ENCODE measurements at places on chromosomes 5 and 9.

DNA sequence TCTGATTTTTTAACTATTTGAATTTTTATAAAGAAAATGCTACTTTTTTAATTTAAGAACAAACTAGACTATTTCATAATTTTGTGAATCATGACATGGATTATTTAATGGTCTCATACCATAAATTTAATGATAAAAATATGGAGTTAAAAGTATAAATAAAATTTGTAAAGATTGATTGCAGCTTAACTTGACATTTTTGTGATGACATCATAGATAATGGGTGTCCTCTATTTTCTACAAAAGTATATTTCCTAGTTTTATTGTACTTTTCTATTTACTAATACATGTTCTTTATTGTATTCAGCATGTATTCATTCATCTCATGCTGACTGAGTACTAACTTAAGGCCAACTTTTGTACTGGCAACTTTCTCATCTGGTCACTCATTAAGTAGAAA, 1096.5 kb downstream of the NR2F1-AS1 start:
- no peak for DNase-seq

DNA sequence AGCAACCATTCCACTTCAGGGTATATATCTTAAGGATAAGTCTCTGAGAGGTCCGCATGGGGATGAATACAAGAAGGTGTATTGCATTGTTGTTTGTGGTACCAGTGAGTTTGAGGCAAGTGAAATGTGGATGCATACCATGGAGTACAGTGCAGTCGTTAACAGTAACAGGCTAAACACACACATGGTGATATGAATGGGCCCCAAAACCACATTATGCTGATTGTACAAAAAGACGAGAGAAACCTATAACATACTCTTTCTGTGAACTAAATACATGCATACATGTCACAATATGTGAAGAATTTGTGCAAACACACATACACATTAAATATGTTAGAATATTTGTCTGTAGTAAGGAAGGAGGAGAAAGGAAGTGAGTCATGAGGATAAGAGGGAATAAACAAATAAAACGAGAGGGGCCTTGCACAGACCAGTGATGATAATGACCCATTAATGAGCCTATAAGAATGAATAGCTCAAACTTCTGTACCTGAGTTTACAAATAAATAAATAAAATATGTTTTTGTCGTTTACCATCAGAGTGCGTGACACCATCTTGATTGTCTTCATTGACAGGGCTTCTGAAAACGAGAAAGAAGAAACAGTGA, 66.5 kb upstream of the RICTOR start:
- DNase-seq, result no peak

DNA sequence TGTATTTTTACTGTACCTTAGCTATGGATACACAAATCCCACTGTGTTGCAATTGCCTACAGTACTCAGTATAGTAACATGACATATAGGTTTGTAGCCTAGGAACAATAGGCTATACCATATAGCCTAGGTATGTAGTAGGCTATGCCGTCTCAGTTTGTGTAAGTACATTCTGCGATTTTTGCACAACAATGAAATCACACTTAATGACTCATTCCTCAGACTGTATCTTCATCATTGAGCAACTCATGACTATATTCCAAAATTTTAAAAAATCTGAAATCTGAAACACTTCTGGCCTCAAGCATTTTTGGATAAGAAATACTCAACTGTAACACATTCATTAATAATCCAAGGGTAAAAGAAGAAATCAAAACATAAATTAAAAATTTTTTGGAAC, 666.8 kb upstream of the GRAMD2B start:
- no peak for DNase-seq

DNA sequence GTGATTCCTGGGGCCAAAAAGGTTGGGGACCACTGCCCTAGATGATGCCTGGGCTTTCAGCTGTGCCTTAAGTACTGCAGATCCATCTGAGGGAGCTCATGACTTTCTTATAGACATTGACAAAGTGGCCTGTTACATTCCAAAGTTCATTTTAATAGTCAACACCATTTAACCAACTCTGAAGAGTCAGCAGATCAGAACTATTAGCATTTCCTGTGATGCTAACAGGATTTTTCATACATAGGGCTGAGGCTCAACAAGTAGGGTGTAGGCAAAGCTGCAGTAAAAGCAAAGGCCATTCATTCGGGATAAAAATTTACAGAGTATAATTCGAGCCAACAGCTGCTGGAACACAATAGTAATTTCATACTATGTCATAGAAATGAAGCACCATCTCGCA, 105.4 kb downstream of the LPAR1 start:
- DNase-seq, result no peak

GRCh38 chr9:129198319-129199043, 20.4 kb upstream of the IER5L start:
- DNase-seq, result peak; percentile 96

GRCh38 chr9:123300554-123300953, 32.2 kb upstream of the STRBP start:
- no peak for DNase-seq

GRCh38 chr9:98850851-98851729, 43.6 kb downstream of the GALNT12 start:
- DNase-seq, result no peak

- DNase-seq, result no peak
Observed at GRCh38 chr5:133527311-133527710, 85.0 kb downstream of the FSTL4 start.

GRCh38 chr9:4742246-4742645, 1.2 kb upstream of the AK3 start:
- DNase-seq, result no peak

DNA sequence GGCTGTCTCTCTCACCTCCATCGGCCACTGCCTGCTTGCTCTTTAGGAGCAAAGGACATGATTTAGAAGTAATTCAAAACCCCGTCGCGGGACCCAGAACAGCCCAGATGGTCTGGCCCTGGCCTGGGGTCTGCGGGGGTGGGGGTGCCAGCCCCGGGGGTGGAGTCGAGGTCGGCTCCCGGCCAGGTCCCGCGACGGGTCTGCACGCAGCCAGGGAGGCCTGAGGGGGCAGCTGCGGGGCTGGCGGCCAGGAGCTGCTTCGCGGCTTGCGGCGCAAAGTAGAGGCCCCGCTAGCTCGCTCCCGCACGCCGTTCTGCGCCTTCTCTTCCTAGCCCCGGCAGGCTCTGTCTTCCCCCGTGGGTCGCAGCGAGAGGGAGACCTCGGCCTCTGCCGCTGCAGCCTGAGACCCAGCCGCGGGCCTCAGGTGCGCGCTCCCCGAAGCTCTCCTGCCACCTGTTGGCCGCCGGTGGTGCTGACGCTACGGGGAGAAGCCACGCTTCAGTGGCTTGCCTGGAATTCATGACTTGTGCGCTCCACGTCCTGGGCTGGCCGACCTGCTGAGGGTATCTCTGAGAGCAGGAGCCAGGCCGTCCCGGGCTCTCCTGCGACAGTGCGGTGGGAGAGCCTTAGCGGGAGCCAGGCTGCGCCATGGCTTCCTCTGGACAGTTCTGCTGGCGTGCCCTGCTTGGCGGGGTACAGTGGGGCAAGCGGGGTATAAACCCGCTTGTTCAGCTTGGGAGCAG, 157.2 kb upstream of the PITX1 start:
- DNase-seq, result peak; percentile 68

DNA sequence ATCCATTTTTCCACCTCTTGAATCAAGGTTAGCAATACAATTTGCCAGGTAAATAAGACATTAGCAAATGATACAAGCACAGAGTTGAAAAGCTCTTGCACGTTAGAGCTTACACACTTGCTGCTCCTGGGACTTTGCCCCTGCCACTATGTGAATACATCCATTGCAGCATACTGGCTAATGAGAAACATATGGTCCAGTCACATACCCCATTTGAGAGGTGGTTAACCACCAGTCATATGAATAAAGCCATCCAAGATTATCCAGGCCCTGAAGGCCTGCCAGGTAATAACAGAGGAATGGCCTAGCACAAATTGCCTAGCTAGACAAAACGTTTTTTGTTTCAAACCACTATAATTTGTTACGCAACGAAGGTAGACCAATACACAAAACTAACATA, 45.8 kb upstream of the FTMT start:
- DNase-seq, result no peak

DNA sequence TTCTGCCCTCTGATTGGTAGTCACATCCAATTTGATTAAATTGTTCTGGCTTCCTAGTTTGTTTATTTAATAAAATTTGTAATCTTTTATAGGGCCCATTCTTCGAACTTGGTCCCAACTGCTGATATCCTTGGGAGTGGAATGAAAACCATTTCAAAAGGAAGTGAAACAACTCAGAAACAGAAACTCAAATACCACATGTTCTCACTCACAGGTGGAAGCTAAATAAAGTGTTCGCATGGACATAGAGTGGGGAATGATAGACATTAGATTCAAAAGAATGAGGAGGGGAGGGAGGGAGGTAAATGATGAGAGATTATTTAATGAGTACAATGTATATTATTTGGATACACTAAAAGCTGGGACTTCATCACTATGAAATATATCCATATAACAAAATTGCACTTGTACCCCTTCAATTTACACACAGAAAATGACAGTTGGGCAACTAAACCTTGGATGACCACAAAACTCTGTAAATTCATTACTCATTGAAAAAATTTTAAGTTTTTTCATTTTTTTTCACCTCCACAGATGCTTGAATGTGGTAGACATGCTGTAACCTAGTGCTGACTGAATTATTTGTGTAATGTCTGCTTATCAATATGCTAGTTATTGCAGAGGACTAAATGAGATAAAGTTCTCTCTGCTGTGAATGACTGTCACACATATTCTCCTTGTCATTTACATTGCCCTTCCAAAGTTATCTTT, 16.0 kb downstream of the ATP10B start:
- no peak for DNase-seq

GRCh38 chr9:121604242-121604641, 47.2 kb upstream of the DAB2IP start:
- DNase-seq, result peak; percentile 71

DNA sequence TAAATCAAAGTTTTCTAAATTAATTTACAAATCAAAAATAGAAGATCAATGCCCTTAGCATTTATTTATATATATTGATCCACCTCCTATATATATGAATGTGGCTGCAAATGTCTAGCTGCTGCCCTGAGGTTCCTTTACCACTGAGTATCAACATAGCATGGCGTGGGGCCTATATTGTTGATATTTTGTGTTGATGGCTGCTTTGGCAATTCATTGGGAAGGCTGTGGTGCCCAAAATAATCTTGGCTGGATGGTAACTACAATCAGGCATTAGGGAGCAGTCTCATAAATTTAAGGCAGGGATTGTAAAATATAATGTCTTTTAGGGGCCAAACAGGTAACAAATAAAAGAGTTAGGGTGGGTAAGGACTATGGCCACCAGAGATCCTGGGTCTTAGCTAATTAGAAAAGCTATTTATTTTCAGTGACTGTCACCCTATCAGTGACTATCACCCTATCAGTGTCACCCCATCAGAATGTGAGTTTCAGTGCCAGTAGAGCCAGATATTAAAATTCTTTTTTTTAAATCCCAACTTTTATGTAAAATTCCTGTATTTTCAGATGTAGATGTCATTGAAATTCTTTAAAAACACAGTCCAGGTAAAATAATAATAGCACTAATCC, 190.7 kb upstream of the PCSK5 start:
- DNase-seq, result no peak

All from suppressor macrophage treated with lipopolysaccharide for 1 hour (primary cell).